AG04449 (cell line): ENCODE measurements at places on chromosomes 7 and 10.

DNA sequence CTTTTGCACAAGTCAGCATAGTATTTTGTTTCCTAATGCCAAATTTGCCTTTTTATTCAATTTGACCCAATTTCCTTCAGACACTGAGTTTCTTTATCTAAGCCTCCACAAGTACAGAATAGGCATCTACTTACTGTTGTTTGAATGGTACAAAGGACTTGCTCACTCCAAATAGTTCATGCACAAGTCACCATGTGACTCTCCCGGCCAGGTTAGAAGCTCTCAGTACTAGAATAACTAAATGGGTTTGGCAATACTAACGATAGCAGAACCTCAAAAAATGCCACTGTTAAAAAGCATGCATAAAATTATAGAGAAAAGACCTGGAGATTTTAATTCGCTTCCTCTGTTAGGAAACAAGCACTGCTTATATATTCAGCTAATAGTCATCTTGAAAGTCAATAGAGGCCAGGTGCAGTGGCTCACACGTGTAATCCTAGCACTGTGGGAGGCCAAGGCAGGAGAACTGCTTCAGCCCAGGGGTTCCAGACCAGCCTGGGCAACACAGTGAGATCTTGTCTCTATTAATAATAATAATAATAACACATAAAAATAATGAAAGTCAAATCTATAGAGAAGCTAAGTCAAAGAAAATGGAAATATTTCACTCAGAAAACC, 335.8 kb upstream of the MBL2 start:
- DNase-seq, result no peak

GRCh38 chr7:134527979-134528371, 608 bp downstream of the AKR1B10 start:
- DNase-seq, result peak; percentile 64

DNA sequence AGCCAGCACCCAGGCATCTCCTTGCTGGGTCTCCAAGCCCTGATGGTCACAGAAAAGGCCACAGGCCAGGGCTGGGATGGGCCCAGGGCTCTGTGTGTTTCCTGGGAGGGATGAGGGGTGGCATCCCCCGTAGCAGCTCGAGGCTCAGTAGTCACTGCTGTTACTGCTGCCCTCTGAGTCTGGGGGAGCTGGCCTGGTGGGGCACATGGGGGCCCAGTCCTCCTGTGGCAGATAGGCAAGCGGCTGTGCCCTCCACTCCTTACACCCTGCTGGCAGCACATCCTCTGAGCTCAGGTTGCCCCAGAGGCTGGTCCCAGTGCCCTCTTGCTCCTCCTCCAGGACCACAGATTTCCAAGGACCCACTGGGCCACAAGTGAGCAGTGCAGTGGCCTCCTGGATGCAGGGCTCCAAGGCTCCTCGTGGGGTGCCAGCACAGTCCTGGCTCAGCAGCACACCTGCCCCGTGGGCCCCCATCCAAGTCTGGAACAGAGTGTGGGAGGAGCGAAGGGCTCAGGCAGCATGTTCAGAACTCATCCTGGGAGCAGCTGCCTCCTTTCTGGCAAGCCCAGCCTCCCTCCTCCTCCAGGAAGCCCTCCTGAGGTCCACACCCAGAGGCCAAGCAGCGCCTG, 31.5 kb upstream of the TUBB8 start:
- DNase-seq, result no peak

DNA sequence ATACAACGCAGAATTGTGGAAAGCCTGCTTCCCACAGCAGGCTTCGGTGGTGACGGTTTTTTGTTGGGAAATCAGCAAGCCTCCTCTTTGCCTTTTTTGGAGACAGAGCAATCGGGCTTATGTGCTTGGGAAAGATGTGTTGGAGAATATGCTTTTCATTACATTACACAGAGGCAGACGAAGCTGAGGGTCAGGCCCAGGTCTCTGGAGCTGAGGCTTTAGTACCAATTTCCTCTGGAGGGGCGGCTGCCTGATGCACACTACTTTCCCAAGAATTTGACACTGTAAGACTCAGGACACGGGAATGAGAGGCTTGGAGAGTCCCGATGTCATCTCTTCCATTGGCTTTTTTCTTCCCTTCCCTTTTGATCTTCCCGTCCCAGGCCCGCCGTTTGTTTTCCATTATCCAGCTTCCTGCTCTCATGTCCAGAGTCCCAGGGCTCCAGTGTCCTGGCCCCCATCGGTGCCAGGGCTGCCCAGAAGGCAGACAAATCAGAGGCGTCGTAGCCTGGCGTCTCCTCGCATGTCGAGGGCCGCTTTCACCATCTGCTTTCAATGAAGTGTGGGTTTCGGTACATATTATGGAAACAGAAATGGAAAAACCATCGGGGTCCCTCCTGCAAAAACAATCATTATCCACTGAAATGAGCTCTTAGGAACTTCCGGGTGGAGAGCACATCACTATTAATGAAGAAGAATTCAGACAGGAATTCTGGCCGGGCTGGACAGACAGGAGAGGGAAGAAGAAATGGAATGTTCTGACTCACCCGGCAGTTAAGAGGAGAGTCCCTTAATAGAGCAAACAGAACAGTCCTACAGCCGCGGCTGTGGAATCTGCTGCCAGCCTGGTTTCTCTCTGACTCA, 123.0 kb upstream of the JCAD start:
- DNase-seq, result peak; percentile 98

DNA sequence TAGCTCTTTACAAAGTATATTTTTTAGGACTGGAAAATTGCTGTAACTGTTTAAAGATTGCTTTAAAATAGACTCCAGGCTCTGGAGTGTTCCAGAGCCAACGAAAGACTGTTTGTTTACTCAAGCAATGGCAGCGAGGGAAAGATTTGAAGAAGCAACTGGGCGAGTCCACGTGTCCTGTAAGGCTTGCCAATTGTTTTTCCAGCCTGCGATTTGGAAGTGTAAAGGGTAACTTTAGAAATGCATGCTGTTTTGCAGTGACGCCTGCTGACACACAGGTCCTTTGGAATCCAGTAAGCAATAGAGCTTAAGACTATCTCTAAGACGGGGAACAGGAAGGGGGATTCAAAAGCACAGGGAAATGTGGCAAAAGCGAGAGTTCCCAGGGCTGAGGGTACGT, 55.8 kb downstream of the TACC2 start:
- no peak for DNase-seq
